ENCODE measurements at places on chromosomes 16 and 17.
A peak's percentile ranks its signal among the peaks of the same experiment; 100 is the strongest.

GRCh38 chr16:582614-583331, 7.1 kb upstream of the RAB40C start:
- no peak for DNase-seq

DNA sequence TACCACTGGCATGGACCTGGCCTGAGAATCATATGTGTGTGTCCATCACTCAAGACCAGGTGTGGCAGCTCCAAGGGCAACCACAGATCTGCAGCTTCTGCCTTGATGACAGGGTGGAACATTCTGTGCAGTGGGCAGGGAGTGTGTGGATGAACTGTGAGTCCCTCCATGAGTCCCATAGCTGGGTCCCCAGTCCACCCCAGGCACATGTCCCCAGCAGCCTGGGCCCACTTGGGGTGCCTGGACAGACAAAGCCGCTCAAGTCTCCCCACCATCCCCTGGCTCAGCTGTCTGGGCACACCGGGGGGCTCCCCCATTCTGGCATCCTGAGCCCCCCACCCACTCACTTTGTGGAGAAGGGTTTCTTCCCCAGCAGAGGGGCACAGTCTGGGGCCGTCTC, 4.6 kb upstream of the KRT16 start:
- DNase-seq = no peak

DNA sequence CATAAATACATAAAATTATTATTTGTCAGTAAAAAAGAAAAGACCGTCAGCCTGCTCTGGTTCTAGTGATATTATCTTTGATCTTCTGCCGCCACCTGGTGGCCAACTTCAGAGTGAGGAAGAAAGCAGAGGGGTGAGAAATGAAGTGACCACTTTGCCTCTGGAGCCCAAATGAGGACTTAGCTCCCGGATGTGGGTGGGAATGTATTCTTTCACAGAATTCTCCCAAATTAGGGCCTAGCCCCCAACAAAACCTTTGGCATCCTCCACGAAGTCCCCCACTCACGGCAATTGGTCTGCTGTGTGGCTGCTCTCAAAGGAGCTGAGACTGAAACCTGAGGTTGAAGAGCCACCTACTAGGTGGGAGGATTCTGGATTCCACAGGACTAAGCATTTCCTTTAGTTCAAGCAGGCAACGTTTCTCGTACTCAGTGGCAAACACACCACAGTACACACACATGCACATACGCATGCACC, 4.9 kb upstream of the ZNF267 start:
- DNase-seq = peak; percentile 92

DNA sequence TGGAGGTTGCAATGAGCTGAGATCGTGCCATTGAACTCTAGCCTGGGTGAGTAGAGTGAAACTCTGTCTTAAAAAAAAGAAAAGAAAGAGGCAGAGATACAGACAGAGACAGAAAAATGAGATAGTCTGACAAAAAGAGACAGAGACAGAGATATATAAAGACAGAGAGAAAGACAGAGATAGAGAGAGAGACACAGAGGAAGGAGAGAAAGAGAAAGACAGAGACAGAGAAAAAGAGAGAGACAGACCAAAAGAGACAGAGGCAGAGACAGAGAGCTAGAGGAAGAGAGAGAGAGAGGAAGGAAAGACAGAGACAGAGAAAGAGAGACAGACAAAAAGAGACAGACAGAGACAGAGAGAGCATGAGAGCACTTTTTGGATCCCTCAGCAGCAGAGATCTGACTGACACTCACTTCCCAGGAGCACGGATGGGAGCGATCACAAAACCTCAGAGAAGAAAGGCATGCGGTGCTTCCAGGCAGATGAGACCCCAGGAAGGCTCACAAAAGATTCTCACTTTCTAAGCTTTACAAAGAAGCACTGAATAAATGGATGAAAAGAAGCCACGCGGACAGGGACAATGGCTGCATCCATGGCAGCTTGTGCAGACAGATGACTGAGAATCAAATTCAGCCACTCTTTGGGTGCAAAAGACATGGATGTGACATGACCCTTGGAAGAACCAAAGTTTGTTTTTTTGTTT, 38.6 kb upstream of the HS3ST2 start:
- DNase-seq = no peak

- no peak for DNase-seq
Observed at GRCh38 chr16:19307587-19308241, 22.2 kb downstream of the CLEC19A start.

- no peak for DNase-seq
Observed at GRCh38 chr17:81221842-81222619, 734 bp downstream of the CEP131 start.

GRCh38 chr17:34406226-34406625, 43.2 kb upstream of the CCL1 start:
- DNase-seq = no peak

DNA sequence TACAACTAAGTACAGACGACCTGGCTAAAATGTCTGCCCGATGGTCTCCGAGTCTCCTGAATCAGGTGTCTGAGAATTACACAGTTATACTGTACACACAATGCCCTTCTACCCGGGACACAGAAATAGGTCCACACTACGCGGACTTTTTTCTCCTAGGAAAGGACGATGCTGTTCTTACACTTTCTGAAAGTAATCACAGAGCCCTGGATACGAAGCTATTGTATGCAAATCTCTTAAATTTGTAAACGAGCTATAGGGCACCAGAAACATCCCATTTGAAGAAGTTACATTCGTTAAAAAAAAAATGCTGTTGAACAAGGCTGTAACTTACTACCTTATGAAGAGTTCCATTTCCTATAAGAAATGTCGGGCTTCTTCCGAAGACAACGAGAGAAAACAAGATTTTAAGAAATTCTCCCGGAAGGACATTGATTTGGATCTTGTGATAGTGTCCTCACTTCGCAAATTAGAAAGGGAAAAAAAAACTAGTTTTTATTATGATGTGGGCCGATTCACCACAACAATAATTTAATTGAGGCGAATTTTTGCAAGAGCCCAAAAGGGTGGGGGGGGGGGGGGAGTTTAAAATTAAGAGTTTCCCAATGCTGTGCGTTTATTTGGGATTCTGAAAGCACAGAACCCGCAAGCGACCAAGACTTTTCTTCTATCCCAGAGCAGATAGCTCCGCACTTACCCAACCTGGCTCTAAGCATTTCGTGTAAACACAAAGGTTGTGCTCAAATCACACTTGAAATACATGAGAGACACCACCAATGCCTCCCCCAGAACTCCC, 1.5 kb upstream of the SOX9 start:
- no peak for DNase-seq

DNA sequence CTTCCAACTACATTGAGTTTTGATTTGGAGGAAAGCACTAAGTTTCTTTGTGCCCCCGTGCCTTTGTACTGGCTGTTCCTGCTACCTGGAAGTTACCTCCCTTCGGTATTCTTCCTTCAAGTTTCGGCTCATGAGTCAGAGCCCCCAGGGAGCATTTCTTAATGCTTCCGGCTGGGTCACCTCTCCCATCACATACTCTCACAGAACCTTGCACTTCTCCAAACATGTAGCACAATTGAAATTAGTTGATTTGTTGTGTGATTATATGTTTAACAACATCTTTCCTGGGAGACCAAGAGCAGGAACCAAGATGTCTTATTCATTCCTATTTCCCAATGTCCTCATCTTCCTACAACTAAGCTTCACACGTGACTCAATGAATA, 158.6 kb upstream of the CDH5 start:
- no peak for DNase-seq

DNA sequence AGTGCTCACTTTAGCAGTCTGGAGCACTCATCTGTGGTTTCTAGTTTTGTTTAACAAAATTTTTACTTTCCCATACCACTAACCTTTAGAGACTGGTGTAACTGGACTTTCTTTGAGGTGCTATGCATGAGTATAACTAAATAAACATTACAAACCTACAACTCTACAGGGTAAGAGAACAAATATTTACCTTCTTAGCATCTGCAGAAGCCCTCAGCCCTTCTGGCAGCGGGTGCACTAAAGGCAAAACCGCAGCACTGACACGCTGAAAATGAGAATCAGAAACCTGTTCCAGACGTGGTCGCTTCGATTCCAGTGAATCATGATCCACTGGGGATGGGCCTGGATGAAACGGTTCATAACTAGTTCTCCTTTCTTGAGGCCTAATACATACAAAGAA, 43.7 kb downstream of the NCOR1 start:
- no peak for DNase-seq

DNA sequence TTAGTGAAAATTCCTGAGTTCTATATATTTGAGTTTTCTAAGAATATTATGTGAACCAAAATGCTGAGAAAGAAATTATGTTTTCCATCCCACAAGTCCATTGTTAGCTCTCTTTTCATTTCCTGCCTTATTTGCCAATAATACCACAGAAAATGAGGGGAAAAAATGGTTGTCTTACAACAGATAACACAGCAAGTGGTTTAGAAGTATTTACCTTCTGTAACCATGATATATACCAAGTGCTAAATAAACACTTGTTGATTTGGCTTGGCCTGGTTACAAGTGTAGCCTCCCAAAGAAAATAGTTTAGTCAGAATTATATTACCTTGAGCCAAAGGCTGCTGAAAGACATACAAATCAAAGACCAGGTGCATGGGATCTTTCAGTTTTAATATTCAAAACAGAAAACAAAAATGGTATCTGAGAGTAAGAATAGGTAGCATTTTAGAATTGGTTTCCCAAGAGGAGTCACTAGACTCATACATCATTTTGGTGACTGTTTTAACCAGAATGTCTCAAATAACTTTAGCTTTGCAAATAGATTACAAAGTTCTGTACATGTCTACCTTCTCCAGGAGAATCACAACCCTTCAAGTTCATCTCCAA, 439.8 kb upstream of the DYNLRB2 start:
- DNase-seq = no peak

- DNase-seq = peak; percentile 88
Observed at GRCh38 chr16:15811481-15812400, 45.1 kb downstream of the MYH11 start.

DNA sequence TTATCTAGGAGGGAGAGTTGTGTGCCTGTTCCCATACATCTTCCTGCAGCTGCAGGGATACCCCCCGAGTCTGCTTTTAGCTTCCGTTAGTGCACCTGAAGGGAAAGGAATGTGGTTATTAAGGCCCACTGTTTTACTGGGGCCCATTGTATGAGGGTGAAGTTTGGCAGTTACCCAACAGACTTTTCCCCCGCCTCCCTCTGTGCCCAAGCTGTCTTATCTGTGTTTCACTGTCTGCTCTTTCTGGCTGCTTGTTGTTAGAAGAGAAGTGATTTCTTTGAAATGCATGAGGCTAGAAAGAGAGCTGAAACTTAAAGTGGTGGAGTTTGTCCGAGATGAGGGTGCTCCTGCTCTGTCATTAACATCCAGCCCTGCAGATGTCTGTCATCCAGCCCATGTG, 7.4 kb upstream of the OR1A2 start:
- peak; percentile 17 for DNase-seq

GRCh38 chr16:69311533-69312387, 610 bp downstream of the VPS4A start:
- peak; percentile 51 for DNase-seq

GRCh38 chr17:59493867-59494266, 71.5 kb upstream of the DHX40 start:
- no peak for DNase-seq

GRCh38 chr16:3997231-3997841, 116.8 kb upstream of the CREBBP start:
- no peak for DNase-seq

DNA sequence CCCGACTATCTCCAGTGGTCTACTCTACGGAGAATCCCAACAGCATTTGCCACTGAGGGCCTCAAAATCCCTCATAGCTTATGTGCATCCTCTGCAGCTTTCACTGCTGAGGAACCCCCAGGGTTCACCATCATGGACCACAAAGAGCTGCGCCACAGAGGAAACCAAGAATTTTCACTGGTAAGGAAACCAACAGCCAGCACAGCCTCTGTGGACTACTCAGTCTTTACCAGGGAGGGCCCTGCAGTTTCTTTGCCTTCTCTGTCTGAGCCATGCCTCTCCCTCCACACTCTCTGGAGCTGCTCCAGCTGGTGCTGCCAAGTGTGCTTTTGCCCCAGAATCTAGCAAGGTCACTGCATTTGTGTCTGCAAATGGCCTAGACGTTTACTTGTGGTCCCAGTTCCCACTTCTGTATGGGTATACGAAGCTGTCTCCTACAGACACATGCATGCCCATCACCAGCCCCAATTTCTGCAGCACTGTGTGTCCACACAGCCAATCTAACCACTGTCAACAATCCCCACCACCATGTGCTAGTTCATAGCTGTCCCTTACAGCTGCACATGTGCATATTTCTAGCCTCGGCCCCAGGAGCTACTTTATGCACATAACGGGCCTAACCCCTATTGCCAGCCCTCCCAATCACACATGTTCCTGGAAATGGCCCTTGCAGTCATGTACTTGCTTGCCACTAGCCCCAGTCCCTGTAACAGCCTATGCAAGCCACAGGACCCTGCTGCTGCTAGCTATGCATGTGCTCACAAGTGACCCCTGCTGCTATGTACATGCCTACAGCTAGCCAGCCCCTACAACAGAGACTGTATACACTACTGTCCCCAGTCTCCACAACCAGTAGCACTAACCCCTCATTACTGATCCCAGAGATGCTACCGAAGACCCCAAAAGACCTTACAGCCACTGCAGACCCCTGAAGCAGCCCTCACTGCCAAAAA, 1437.4 kb downstream of the CDH11 start:
- DNase-seq = peak; percentile 30

GRCh38 chr17:44548376-44549230, 8.7 kb upstream of the FZD2 start:
- no peak for DNase-seq

DNA sequence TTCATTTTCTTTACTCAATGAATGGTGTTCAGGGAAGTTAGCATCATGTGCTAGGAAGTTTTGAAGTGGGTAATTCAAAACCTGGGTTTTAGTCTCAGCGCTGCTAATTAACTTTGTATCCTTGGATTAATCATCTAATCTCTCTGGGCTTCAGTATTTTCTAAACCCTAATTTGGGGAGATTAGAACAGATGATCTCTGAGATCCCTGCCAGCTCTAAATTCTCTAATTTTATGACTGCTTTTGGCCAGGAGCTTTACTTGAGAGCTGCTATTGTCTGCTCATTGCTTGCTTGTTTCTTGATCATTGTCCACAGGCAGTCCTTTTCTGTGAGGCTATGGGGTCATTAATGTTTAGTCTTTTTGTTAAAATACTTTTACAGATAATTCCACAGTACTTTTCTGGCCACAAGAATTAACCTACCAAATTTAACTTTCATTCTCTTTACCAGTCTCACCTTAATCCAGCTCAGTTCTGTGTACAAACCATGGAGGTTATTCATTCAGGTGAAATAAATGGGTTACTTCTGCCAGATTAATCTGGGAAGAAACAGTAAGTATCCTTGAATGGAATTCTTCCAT, 28.4 kb upstream of the VWA3A start:
- no peak for DNase-seq

GRCh38 chr17:48528936-48529682, 1.7 kb downstream of the HOXB1 start:
- no peak for DNase-seq

GRCh38 chr17:81417049-81417878, 22.0 kb downstream of the BAHCC1 start:
- DNase-seq = no peak

Data from testis (tissue), 5 donors.